ENCODE measurements at places on chromosomes 6 and 20.

DNA sequence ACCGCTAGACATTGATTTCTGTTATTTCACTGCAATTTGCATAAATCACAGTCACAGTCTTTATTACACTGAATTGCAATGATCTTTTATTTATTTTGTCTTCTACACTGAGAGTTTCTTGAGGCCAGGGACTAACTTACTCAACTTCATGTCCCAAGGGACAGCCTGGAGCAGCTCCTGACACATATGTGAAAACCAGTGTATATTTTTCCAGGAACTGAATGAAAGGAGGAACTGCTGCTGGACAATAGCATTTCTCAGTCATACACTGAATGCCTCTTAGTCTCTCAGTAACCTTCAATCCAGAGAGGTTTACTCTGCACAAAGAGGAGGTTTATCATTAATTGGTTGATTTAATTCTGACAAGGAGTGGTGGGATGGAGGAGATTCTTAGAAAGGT, 5.9 kb downstream of the F13A1 start:
- DNase-seq = no peak

DNA sequence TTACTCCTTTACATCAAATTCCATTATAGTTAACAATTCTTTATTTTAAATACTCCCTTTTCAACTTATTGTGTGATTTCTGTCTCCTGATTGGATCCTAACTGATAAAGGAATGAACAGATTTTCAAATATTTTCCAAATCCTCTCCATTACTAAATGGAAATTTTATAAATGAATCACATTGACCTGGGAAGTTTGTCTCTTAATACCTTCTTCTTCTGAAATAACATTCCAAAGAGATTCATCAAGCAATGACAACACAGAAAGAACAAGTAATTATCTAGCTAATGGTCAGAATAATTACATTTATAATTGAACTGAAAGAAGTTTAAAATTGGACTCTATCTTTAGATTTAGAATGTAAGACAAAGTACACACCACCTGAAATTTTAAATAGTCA, 515.4 kb upstream of the PTCHD4 start:
- DNase-seq = no peak

DNA sequence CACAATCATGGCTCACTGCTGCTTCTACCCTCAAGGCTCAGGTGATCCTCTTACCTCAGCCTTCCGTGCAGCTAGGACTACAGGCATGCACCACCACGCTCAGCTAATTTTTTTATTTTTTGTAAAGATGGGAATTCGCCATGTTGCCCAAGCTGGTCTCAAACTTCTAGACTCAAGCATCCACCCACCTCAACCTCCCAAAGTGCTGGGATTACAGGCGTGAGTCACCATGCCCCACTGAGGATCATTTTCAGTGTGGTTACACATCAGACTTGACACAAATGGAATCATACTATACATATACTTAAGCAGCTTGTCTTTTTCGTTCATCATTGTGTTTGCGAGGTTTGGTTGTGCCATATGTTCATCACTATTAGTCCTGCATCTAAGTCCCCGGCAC, 26.6 kb downstream of the ZC3H12D start:
- no peak for DNase-seq

DNA sequence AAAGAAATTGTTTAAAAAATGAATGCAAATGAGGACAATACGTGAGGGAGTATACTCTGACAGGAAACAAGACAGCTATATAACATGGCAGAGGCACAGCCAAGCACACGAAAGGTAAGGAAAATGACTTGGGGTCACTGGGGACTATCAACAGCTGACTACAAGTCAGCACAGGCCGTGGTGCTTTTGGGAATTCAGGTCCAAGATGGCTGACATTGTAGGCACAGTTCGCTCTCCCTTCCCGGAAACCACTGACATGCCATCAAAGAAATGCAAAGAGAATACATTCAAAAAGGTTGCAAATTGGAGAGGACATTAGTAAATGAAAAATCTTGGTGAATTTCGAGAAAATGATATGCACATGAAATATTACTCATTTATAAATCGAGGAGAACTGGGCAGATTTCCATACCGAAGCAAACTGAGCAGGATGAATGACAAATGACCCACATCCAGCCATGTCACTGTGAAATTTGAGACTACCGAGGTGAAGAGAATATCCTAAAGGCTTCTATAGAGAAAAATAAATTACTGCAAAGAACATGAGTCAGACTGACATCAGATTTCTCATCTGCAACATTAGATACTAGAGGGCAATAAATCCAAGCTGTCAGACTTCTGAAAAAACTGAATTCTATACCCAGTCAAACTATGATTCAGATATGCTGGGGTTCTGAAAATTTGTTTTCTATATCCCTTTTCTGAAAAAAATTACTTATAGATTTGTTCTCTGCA, 391.1 kb downstream of the BTBD9 start:
- DNase-seq = no peak

- no peak for DNase-seq
Observed at GRCh38 chr6:110287462-110288341, 70.4 kb downstream of the METTL24 start.

GRCh38 chr6:109024784-109025183, 69.9 kb downstream of the SESN1 start:
- DNase-seq = no peak

- no peak for DNase-seq
Observed at GRCh38 chr6:23532227-23532626, 593.8 kb upstream of the NRSN1 start.

GRCh38 chr20:60803335-60804055, 448.6 kb upstream of the CDH4 start:
- DNase-seq = no peak

DNA sequence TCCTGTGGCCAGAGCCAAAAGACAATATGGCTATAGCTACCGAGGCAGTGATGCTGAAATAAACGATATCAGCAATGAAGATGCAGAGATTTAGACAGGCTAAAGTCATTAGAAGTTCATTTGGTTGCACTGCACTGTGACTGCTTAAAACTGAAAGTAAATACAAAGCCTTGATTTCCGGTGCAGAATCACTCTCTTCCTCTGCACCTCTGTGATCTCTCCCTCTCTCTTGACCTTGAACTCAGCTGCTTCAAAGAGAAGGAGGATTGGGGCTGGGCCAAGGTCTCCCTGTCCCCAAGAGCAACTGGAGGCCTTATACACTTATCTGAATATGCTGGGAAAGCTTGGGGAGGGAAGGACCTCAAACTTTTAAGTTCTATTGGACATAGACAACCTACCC, 34.6 kb upstream of the SPACA1 start:
- DNase-seq = no peak

GRCh38 chr6:41892921-41893564, 2.1 kb downstream of the USP49 start:
- no peak for DNase-seq

- no peak for DNase-seq
Observed at GRCh38 chr6:150293019-150293418, 75.8 kb upstream of the IYD start.

DNA sequence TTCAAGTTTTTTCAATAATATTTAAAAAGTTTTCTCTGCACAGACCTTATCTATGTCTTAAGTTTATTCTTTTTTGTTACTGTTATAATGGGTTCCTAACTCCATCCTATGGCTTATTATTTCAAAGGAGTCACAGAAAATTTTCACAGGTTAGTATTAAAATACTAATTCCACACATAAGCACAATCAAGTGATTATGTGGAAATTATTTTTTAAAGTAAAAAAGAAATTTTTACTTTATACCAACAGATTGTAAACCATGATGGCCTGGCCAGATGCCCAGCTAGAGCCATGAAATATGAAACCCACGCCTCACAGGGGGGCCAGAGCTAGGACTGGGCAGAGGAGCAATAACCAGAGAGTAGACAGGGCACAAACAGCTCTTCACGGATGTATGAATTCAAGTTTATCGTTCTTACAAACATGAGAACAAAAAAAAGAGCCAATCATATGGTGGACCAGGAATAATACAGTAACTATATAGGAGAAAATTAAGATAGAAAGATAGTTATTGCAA, 34.0 kb downstream of the NUDT3 start:
- no peak for DNase-seq

- no peak for DNase-seq
Observed at GRCh38 chr6:42104095-42104803, 38.2 kb downstream of the C6orf132 start.

DNA sequence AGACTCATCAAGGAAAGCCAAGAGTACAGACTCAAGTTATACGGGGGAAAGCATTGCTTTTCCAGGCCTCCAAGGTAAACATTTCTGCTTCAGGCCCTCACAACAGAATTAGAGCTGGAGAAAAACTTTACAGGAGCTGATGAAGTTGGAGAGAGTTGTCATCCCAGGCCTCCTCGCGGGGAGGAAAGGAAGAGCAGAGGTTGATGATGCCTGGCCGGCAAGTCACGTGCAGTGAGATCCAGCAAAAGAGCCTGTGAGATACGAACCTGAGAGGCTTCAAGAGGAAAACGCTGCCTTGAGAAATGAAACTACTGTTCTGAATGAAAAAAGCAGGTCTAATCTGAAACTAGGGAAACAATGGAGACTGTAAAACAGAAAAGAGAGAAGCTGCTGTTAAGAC, 122.9 kb downstream of the FAM120B start:
- no peak for DNase-seq

DNA sequence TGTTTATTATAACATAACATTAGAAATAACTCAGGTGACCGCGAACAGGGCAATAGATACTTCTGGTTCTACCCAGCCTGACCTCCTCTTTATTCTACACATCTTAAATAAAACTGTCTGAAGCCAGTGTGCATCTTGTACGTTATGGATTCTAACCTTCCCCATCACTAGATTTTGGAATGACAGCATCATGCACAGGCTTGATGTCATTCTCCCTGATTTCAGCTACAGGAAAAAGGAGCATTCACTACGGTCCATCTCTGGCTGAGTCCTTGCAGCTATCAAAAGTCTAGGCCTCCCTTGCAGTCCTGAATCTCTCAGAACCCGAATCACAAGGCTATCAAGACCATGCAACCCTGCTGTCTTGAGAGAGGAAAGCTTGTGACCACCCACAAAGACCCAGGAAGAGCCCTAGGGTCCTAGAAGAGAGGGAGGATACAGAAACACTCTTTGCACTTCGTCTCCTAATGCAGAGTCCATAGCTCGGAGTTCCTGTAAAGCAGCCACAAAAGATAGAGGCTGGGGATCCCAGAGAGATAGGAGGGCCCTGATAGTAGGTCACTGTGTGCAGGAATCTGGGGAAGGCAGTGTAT, 845 bp downstream of the HLA-DPA1 start:
- DNase-seq = no peak

DNA sequence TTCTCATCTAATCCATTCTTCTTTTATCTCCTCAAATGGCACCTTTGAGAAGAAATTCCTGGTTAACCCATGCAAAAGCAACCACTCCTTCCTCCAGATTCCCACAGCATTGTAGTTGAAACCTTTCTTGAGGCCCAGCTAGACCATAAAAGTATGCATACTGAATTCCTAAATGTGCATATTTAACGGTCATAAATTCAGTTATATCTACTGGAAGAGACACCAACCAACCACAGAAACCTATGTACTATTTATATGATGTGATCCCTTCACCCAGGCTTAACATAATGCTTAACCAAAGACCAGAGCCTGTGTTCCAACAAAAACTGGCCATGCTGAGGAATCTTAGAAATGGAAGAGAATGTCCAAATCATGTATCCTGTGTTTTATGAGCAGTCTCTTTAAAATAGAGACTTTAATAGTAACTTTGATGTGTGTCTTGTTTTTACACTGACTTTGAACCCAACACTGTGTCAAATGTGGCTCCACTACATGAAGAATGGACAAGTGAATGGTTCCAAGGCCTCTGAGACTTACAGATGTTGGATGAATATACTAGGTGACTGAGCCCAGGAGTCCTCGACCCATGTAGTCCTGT, 11.4 kb upstream of the TAF8 start:
- DNase-seq = no peak

DNA sequence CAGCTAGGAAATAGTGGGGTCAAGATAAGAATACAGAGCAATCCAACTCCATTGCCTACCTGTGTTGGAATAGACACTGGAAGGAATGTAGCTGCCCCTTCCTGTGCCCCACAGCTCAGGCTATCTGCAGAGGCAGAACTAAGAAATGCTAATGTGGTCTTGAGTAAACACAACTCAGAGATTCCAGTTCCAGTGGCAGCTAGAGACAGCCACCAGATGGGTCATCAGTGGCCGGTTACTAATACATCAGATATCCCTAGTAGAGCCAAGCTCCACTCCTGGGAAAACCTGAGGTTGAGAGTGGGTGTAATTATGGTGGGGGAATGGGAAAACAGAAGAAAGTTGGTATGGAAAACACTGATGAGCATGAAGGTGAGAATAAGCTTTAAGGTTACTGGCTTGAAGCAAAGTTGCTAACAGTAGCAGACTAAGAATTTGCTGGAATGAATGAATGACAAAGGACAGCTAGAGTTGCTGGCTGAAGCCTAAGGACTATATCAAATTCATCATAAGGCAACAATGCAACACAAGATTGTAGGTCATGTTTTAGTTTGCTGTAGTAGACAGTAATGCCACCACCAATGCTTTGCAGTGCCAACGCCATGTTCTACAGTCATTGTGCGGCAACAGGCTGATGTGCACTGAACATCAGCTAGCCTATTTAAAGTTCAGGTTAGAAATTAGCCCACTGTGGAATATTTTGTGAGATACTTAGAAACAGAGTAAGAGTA, 28.3 kb upstream of the FAM83C start:
- DNase-seq = no peak

GRCh38 chr20:59375541-59375940, 75.1 kb downstream of the EDN3 start:
- no peak for DNase-seq

DNA sequence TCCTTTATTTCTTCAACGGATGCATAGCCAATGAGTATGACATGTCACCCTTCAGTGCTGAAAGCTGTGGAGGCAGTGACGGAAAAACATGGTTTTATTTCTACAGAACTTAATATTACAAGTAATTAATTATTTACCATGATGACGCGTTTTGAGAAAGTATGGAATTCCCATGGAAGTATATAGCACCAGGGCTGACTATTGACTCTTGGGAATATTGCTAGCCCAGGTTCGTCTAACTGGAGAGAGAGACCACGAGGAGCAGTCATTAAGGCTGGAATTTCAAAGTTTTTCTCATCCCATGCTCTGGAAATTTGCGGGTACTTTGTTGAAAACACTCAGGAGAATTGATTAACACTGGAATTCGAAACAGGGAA, 155.2 kb upstream of the PRSS16 start:
- no peak for DNase-seq

GRCh38 chr20:58212636-58213035, 15.8 kb downstream of the ANKRD60 start:
- DNase-seq = no peak

DNA sequence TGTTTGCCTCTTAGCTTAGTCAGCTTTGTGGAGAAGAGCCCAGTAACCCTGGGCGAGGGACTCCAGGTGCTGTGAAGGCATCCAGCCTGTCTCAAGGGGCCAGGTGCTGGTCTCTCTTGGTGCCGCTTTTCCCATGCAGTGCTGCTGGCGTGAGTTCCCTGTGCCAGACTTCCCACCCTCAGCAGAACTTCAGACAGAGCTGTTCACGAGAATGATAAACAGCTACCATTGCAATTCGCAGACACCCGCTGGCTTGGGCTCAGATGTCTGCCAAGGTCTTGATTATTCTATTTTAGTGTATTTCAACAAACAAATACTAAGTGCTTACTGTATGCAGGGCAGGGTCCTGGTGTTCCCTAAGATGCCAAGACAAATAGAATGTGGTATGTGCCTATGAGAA, 57.7 kb downstream of the RNF217 start:
- DNase-seq = no peak

GRCh38 chr20:4544765-4545164, 176.9 kb upstream of the PRND start:
- DNase-seq = no peak

GRCh38 chr6:127076466-127076865, 42.0 kb upstream of the RSPO3 start:
- no peak for DNase-seq

- no peak for DNase-seq
Observed at GRCh38 chr6:133062696-133063306, 178.4 kb upstream of the EYA4 start.
